ENCODE measurements at places on chromosomes 7 and 10.
A peak's percentile ranks its signal among the peaks of the same experiment; 100 is the strongest.

DNA sequence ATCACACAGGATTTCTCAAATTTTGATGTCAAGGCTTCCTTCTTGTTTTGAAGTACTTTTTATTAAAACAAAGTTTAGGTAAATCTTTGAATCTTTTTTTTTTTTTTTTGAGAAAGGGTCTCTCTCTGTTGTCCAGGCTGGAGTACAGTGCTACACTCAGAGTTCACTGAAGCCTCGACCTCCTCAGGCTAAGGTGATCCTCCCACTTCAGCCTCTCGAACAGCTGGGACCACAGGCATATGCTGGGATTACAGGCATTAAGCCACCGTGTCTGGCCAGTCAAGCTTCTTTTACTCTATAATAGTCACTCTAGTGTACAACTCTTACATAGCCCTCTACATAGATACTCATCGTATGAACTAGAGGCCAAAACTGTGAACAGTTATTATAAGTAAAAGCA, 3.4 kb downstream of the RUFY2 start:
- H3K27me3 ChIP-seq, result no peaks in the 10 kb centered on the region
- H3K27ac ChIP-seq, result no peak overlapping the region
- H3K4me1 ChIP-seq, result peaks cover 19% of the 10 kb centered on the region
- DNase-seq, result no peak

GRCh38 chr7:23965296-23965695, 255.3 kb downstream of the STK31 start:
- no peaks in the 10 kb centered on the region for H3K36me3 ChIP-seq
- no peak overlapping the region for H3K27ac ChIP-seq
- no peak overlapping the region for H3K4me3 ChIP-seq
- H3K4me1 ChIP-seq, result peaks cover 52% of the 10 kb centered on the region

GRCh38 chr7:134548877-134549276, at the start of gene AKR1B15:
TSS of gene AKR1B15 (plus strand) at chr7:134549110. CDS start at chr7:134564620, 15,510 bp downstream.
- peak within 1 kb of the TSS; percentile 69 for H3K4me3 ChIP-seq
- peak within 1 kb of the TSS; percentile 94 for H3K27ac ChIP-seq
- DNase-seq, result no peak
- H3K27me3 ChIP-seq, result no peaks in the 10 kb centered on the region
- peaks cover 52% of the 10 kb centered on the region for H3K4me1 ChIP-seq

GRCh38 chr10:81348003-81348402, 527.0 kb upstream of the NRG3 start:
- no peaks in the 10 kb centered on the region for H3K4me1 ChIP-seq
- DNase-seq, result no peak
- no peak overlapping the region for H3K27ac ChIP-seq
- H3K36me3 ChIP-seq, result no peaks in the 10 kb centered on the region

GRCh38 chr10:130857631-130858295, 453.8 kb downstream of the TCERG1L start:
- no peak overlapping the region for H3K4me3 ChIP-seq
- H3K36me3 ChIP-seq, result no peaks in the 10 kb centered on the region
- H3K4me1 ChIP-seq, result no peaks in the 10 kb centered on the region
- DNase-seq, result no peak

Measured in mesothelial cell of epicardium (in vitro differentiated cells).